ENCODE measurements at places on chromosomes 7 and 10. TPM values are rescaled to one million over a fixed set of nuclear protein-coding genes. Genes with fewer than 3 reads are reported as not detected.

CYP2C9 gene
- not detected for total RNA-seq

CHAT gene
- total RNA-seq: not detected

DPYSL4 gene
- total RNA-seq: not detected

MACROH2A2 gene
- 5.6 TPM for total RNA-seq

SLC26A3 gene
- 0.55 TPM for total RNA-seq

ZNF138 gene
- total RNA-seq: 13.6 TPM

CRHR2 gene
- 0.27 TPM for total RNA-seq

RPEL1 gene
- not detected for total RNA-seq

CPVL gene
- total RNA-seq: 10.5 TPM

ADAMTS14 gene
- total RNA-seq: 0.18 TPM

FAM25A gene
- not detected for total RNA-seq

DPP6 gene
- total RNA-seq: 27.1 TPM

OPN4 gene
- total RNA-seq: not detected

OR2A42 gene
- total RNA-seq: not detected

PNLIP gene
- total RNA-seq: not detected

VWA2 gene
- total RNA-seq: not detected

ALOX5 gene
- 10.3 TPM for total RNA-seq

GPR146 gene
- total RNA-seq: 10.0 TPM

PTPRN2 gene
- 5.2 TPM for total RNA-seq

CYP26C1 gene
- 0.41 TPM for total RNA-seq
